Stimulated activated CD4-positive, alpha-beta T cell treated with anti-CD3 and anti-CD28 coated beads, Interleukin-15, amount 100 ng/mL, for 24 hours (primary cell): ENCODE measurements at places on chromosomes 1 and 21.

GRCh38 chr1:217011097-217011496 is 287.9 kb upstream of the ESRRG start:
- no peak for DNase-seq

DNA sequence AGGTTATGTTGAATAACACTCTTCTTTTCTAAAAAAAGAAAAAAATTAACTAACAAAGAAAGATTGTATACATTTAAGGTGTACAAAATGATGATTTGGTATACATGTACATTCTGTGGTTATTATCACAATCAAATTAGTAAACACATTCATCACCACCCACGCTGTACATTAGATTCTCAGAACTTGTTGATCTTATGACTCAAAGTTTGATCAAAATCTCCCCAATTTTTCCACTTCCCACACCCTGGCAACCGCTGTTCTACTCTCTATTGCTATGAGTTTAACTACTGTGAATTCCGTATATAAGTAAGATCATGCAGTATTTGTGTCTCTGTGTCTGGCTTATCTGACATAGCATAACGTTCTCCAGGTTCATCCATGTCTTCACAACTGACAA is 469.5 kb upstream of the CHRM3 start:
- DNase-seq: no peak

- DNase-seq: no peak
These were observed 136.4 kb upstream of the ADGRL2 start for GRCh38 chr1:81664341-81664740.

DNA sequence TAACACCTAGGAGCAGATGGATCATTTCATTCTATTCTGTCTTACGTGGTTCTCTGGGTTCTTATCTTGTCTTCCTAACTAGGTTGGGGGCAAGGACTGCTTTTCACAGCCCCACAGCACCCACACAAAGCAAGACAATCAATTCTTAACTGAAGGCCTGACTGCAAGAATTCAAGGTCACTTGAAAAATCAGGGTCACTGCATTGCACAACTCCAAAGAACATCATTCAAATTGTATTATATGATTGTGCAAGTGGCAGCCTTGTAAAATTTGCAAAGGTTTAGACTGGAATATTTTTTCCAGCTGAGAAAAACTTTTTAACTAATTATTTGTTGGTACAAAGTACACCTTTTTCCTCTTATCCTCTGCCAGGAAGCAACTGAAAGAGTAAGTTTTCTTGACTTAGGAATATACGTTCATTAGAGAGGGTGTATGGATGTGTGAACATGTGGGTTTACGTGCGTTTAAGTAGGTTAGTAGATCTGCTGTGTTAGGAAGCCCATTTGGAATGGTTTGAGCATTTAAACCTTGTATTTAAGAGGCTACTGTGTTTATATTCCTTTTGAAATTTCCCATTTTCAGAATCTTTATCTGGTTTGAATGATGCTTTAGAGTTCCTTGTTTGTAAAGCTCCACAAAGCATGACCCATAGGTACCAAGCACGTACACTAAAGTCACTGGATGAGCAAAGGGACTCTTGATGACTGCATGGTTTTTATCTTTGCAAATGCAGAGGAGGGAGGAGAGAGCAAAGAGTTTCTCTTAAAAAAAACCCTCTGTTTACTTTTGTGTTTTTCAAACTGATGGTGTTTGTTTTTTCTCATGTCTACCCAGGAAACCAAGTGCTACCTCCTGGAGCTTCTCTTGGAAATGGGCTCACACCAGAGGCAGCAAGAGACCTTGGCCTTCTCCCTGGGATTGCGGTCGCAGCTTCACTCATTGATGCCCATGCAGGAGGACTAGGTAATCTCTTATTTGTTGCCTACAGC is 214.9 kb downstream of the FGGY start:
- DNase-seq: no peak

DNA sequence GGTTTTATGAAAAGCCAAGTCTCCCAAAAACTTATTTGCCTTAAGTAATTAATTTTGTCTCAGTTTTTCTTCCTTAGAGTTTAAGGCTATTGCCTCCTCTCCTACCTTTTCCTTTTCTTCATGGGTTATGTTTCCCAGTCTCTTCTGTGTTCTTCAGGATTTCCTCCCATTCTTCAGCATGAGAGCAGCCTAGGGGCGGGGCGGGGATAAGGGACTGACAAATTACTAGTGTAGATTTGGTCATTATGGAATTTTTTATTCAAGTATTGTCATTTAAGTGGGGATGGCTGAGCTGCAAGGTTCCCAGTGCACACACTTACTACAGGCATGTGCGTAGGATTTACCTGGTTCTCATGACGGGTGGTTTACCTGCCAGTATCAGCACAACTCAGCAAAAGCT is 35.2 kb upstream of the PIGV start:
- no peak for DNase-seq

DNA sequence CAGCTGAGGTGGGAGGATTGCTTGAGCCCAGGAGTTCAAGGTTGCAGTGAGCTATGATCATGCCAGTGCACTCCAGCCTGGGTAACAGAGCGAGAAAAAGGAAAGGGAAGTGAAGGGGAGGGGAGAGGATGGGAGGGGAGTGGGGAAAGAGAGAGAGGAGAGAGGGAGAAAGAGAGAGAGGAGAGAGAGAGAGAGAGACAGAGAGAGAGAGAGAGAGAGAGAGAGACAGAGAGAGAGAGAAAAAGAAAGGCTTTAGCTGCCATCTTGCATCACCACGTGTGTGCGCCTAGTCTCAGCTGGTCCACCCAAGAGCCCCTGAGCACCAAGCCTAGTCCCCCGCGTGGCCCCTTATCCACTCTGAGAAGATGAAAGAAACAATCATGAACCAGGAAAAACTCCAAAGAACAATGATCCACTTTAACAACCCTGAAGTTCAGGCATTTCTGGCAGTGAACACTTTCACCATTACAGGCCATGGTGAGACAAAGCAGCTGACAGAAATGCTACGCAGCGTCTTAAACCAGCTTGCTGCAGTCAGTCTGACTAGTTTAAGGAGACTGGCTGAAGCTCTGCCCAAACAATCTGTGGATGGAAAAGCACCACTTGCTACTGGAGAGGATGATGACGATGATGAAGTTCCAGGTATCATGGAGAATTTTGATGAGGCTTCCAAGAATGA is 115.5 kb upstream of the CDC42BPA start:
- no peak for DNase-seq

DNA sequence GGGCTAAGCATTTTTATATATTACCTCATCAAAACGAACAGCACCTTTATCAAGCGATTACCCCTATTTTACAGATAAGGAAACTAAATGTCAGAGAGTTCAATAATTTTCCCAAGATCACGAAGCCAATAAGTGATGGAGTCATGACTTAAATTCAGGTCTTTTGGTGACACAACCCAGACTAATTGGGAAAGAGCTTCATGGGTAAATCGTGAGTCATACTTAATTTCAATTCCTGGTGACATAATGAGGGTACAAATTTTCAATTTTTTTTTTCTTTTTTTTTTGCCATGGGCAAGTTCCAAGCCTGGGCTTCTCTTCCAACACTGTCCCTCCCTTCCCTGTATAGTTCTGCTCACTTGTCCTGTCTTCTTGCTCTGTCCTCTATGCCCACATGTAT is 30.1 kb upstream of the IL10 start:
- DNase-seq: no peak

DNA sequence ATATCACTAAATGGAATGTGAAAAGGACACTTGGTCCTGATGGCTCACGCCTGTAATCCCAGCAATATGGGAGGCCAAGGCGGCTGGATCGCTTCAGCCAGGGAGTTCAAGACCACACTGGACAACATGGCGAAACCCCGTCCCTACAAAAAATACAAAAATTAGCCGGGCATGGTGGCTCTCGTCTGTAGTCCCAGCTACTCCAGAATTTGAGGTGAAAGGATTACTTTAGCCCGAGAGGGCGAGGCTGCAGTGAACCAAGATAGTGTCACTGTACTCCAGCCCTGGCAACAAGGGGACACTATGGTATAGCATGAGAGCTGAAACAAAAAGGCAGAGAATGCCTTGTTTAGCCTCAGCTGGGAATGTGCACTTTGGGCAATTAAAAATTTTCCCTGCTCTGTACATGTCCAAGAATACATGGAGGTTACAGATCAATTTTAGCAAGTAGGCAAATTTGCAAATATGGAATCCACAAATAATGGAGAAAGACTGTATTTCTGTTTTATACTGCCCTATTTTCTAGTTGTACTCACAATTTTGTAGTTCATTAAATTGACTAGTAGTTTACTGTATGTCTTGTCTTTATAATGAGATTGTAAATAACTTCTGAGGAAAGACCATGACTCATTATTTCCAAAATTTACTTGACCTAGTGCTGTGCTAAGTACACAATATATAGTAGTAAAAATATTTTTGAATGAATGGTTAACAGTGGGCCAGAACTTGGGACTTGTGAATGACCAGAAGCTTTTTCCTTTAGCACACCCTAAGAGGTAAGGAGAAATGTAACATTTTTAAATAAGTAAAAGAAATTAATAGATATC is 2.0 kb upstream of the ANGEL2 start:
- no peak for DNase-seq
